ENCODE measurements at places on chromosomes 12 and 14. TPM values are rescaled to one million over a fixed set of nuclear protein-coding genes. Genes with fewer than 3 reads are reported as not detected.

MYH6 gene
- polyA plus RNA-seq, result 0.06 TPM

ZBTB1 gene
- 6.4 TPM for polyA plus RNA-seq

CPNE6 gene
- 0.05 TPM for polyA plus RNA-seq

RASSF8 gene
- polyA plus RNA-seq, result 1.7 TPM

FOXN4 gene
- not detected for polyA plus RNA-seq

Data from liver (tissue), 10 donors.